Inflammatory macrophage (primary cell): ENCODE measurements at places on chromosomes 5 and 9.

- DNase-seq: peak; percentile 56
Measured at GRCh38 chr9:107755246-107755645, 265.7 kb upstream of the KLF4 start.

GRCh38 chr5:74017112-74017511, 391.1 kb downstream of the ARHGEF28 start:
- DNase-seq: no peak

DNA sequence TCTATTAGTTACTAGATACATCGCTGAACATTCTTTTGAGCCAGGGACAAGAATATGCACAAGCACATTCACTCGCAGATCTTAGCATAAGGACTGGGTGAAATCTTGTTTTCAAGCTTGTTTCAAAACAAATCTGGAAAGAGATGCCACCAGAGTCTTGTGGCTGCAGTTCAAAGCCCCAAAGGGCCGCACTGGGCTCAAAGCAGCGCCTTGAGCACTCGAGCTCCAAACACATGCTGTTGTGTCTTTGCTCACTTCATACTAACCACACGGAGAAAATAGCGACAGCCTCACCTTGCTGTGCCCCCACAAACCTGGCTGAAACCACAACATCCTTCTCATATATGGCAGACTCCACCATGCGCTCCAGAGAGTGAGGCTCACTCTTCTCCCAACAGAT, 34.2 kb upstream of the IL7R start:
- no peak for DNase-seq

GRCh38 chr9:86721843-86722705, 225.2 kb downstream of the GAS1 start:
- no peak for DNase-seq

DNA sequence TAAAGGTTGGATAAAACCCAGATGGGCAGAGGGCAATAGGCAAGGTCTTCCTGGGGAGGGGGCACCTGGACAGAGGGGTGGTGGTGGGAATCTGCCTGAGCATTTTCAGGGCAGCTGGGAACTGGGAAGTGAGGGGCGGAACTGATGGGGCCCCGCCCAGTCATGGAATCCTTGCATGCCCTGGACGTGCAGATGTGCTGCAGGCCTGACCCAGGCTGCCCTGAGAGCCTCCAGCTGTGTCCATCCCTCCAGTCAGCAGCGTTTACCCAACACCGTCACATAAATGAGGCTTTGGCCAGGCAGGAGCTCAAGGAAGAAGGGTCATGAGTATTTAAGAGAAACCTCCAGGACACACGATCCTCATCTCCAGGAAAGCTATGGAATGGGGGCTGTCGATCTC, 70.3 kb downstream of the DAB2IP start:
- no peak for DNase-seq

- peak; percentile 18 for DNase-seq
Measured at GRCh38 chr5:158875272-158875679, 224.4 kb downstream of the EBF1 start.

GRCh38 chr5:127367946-127368465, 77.4 kb downstream of the MEGF10 start:
- peak; percentile 28 for DNase-seq

- DNase-seq: peak; percentile 46
Measured at GRCh38 chr9:113309204-113309813, 6.1 kb upstream of the RNF183 start.

- no peak for DNase-seq
Measured at GRCh38 chr9:32881948-32882347, 98.6 kb downstream of the TMEM215 start.

- DNase-seq: peak; percentile 39
Measured at GRCh38 chr5:176596689-176597416, 13.1 kb downstream of the GPRIN1 start.

GRCh38 chr9:14516656-14517055, 176.6 kb downstream of the ZDHHC21 start:
- no peak for DNase-seq

DNA sequence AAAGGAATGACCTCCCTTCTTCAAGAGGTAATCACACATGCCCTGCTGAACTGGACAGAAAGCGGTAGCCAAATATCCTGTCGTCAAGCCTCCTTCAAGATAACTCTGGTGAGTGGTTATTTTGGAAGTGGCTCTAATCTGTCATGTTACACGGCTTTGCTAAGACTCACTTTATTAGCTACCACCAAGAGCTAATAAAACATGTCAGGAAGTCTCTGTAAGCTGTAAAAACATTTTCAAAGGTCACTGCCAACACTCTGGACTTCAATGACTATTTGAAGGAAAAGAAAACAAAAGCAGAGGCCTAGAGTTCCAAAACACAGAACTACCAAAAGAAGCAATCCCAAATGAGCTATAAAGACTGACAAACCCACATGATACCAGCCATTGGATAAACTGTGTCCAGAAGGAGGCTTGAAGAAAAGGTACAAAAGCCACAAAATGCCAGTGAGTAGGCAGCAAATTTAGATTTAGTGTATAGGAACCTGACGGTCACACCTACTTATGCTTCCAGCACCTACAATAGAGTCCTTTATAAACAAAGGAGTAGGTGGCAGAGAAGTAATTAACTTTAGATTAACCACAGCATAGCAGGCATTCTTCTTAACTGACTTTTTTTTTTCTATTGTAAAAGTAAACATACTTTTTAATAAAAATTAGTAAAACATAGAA, 97.3 kb upstream of the EQTN start:
- no peak for DNase-seq

DNA sequence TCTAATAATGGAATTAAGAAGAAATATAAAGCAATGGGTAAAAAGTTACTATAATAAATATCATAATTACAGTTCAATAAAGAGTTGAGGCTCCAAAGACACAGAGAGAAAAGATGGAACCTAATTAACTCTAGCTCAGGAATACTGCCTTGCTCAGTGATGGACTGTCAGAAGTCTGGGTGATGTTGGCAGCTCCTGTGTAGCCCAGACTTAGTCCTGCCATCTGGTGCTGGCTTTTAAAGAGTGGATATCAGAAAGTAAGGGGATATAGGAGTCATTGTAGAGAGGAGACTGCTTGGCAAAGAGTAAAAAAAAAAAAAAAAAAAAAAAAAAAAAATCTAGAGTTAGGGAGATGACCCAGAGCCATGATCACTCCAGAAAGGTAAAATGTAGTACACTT, 551.9 kb upstream of the DMAC1 start:
- no peak for DNase-seq

- DNase-seq: no peak
Measured at GRCh38 chr9:105218673-105219072, 25.8 kb upstream of the SLC44A1 start.

DNA sequence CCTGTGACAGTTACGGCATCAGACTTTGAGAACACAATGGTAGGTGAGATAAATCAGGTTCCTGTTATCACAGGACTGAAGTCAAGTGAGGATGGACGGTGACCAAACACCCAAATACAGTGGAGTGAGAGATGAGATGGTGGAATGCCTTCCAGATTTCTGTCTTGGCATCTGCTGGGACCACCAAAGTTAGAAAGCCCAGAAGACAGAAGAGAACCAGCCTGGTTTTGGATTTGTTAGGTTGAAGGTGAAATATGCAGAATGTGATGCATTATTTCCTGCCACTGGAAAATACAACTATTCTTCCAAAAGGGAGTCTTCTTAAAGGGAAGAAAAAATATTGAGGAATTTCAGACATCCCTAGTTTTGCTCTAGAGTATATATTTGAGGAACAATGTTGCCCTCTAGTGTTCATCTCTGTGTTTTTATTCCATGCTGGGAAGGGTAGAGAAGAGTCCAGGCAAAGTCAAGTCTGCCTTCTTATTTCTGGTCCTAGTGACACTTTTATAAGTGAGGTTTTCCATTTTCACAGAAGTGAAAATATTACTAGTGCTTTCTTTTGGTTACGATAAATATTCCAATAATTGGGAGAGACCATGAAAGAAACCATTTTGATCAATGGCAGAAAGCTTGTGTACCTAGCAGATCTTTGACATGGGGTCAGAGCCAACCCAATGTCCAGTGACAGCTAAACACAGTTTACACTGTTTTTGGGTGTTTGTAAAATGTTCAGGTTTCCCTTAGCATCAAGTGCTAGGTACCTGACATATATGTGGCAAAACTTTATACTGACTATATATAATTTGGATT, 142.3 kb upstream of the ANKH start:
- peak; percentile 69 for DNase-seq

GRCh38 chr9:94472806-94473360, 82.0 kb upstream of the PCAT7 start:
- DNase-seq: no peak

GRCh38 chr5:142796492-142797109, 26.4 kb downstream of the ARHGAP26 start:
- no peak for DNase-seq

- no peak for DNase-seq
Measured at GRCh38 chr5:16412556-16412955, 53.0 kb downstream of the ZNF622 start.

DNA sequence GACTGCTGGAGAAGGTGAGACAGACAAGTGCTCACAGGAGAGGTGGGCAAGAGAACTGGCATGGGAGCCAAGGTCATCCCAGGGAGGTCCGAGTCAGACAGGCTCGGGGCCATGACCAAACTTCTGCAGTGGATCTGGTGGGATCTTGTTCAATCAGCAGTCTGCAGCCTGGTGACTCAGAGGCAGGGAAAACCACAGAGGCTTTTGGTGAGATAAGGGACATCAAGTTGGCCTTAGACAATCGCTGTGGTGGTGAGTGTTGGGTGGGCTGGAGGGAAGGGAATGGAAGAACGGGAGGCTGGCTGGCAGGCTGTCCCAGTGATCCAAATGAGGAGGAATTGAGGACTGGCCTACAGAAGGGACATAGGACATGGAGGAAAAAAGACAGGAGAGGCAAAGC, 123.8 kb downstream of the TMEM174 start:
- DNase-seq: no peak

DNA sequence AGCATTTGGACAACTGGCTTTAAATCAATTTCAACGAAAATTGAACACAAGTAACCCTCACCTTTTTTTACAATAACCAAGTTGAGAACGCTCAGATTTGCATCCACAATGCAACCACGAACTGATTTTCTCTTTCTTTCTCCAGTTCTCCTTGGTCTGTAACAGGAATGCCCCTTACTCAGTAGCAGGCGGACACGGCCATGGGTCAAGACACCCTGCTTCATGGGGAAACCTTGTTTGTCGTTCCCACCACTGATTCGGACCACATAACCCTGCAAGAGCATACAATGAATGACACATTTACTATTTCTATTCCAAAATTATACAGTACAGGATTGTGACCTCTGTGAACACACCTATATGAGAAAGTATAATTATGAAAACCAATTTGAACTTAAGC, 1.4 kb downstream of the RPS6 start:
- DNase-seq: no peak

GRCh38 chr9:129270903-129271431, 92.9 kb upstream of the IER5L start:
- peak; percentile 67 for DNase-seq

- DNase-seq: no peak
Measured at GRCh38 chr5:137119321-137119720, 379.8 kb downstream of the SPOCK1 start.

DNA sequence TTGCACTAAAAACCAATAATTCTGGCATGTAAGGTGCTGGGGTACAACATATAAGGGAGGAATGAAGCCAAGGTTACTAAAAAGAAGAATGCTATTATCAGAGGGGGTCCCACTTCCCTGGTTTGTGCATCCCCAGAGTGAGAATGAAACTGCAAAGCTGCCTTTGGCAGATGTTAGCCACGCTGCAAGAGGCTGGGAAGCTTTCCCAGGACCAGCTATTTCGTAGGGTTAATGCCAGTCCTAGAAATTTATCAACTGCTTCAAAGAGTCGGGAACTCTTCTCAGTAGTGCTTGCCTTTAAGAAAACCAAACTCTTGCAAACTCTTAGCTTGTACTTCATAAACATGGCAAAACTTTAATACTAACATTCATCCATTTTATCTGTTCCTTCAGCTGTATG, 87.5 kb upstream of the NR5A1 start:
- DNase-seq: no peak

DNA sequence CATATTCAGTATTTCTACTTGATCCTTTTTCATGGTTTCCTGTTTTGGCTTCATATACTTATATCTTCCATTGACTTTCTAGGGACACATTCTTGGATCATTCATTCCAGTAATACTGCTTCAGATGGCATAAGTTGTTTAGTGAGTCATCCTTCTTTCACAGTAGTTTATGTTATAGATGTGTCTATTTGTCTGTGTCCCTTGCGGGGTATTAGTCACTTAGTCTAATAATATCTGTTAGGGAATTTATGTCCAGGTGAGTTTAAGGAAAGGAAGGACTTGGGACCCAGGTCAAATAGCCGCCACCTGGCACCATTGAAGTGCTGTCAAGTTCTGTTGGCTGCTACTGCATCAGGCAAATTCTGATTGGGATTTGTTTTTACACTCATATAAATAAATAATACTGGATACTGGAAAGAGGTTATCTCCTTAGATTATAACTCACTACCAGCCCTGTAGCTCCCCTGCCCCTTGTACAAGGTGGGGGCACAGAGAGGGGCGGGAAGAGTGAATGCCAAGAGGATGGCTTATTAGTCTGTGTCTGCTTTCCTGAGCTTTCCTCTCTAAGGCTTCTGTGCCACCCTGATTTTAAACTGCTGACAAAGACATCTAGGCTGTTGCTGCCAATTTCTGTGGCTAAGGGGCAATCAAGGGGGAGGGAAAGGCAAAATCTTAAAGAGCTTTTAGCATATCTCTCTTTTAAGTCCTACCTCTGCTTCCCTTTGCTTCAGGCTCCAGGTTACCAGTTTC, 64.9 kb downstream of the CDC42SE2 start:
- no peak for DNase-seq

DNA sequence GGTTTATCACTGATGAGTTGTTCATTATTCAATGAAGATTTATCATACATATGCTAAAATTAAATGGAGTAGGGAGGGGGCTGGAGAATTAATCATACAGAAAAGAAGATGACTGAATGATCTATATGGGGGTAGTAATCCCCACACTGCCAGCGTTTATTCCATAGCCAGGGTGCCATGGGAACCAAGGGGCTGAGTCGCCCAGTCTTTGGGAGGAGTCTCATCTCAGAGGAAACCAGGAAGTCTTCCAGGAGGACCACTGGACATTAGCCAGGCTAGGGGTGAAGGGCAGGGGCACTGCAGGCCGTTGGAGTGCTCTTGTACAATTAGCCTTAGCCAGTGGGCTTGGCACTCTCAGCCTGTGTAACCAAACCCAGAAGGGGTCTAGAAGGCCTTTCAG, 226.5 kb downstream of the ARL15 start:
- DNase-seq: no peak

DNA sequence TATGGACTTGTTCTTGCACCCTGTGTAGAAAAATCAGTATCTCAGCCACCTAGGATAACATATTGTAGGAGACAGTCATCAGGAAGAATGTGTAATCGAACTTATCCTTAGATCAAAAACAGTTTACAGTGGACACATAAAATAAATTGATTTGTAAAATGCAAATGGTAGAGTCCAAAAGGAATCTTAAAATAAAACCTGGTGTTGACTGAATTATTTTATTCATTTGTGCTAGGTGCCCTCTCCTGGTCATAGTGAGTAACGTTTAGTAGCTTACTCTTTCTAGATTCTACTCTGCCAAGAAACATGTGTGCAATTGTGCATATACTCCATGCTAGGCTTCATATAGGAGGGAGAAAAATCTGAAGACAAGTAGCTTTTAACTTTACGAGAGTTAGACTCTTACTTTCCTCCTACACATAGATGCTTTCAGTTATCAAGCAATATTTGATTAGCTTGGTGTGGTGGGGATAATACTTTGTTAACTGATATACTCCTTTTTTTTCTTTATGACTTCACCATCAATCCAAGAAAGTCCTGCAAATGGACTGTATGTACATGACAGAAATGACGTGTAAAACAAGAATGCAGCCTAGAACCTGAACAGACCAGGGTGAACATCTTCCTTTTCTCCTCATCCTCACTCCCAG, 23.7 kb upstream of the LOX start:
- DNase-seq: peak; percentile 28
